ENCODE measurements at places on chromosomes 13 and 19.

GRCh38 chr19:7907122-7907521 is 3.4 kb downstream of the MAP2K7 start:
- peak; percentile 22 for DNase-seq

DNA sequence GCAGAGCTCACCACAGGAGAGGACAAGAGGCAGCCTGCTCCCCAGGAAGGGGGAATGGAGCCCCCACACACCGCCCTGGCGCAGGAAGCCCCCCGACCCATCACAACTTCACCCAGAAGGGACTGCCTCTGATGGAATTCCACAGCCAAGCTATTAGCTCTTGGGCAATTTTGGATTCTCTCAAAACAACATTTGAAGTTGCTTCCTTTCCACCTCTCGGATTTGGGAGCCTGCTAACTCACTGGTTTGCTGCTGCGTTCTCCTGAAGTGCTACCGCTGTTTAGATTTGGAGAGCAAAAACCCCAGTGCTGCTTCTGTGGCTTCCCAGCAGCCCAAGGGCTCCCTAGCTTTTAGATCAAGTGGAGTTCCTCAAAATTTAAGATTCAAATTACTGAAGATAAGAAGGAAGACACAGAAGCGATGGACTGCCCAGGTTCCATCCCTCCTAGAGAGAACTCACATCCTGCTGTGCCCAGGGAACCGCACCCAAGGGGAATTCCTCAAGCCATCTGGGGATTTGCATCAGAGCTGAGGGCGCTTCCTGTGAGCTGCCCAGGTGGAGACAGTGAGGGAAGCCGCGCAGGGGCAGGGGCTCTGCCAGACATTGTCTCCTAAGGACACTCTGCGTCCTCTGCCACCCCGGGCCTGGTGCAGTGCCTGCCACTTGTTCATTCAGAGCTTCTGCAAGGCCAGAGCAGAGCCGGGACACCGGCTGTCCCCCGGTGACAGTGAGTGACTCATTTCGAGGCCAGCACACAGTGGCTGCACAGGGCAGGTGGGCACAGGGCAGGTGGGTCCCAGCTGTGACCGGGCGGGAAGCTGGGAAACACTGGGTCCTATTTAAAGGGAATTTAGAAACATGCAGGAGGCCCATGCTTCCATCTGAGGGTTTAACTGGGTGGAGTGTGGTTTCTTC is 45.5 kb downstream of the COL4A1 start:
- no peak for DNase-seq

DNA sequence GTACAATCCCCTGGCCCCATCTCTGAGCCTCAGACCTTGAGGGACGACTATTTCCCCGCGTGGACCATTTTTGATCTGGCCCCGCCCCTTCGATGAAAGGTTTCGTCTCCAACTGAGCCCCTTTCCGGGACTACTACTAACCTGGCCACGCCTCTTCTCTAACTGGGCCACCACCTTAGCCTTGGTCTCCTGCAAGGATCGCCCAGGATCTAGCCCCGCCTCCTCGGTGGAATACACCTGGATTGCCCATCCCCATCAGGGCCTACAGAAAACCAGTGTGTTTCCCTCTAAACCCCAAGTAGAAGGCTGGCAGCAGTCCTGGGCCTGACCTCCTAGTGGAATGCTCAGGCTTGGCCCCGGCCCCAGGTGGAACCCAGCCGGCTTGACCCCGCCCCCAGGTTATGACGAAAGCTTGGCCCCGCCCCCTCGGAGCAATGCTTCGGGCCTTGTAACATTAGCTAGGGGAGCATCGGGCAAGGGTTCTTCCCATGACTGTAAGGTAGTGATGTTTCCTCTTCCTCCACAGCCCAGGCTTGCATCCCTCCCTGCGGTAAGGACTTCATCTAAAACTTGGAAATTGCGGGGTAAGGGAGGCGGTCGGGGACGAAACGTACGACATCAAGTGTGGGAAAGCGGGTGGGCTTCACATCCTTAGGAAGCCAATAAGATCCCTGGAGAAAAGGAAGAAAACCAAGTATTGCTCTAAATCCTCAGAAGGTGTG is 9.1 kb downstream of the SPACA6 start:
- DNase-seq = peak; percentile 87

GRCh38 chr13:49428041-49428763 is 15.7 kb downstream of the CAB39L start:
- no peak for DNase-seq

- DNase-seq = peak; percentile 49
These were observed 40.9 kb downstream of the MCF2L start for GRCh38 chr13:113009743-113010509.

- DNase-seq = peak; percentile 72
These were observed 13.7 kb upstream of the CREB3L3 start for GRCh38 chr19:4139614-4140236.

- no peak for DNase-seq
These were observed 881 bp downstream of the ZNF20 start for GRCh38 chr19:12139269-12139668.

Measured in adrenal gland (tissue), 19 donors.